ENCODE measurements at places on chromosomes 6 and 20.

- DNase-seq: no peak
These were observed 2.1 kb upstream of the TBXT start for GRCh38 chr6:166169549-166170421.

DNA sequence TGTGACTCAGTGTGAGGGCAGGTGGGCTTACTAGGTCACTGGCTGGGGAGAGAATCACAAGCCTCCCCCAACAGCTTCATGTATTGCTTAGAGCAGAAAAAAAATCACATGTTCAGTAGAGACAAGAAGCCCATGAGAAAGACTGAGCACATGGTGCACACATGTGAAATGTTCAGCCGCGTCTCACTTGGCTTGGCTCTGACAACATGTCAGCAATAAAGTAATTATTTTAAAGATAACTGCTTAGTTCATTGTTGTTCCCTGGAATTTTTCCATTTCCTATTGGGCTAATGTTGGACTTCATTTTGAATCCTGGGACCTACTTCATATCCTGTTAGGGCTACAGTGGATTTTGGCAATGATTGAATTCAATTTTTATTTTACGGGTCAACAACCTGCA, 222.6 kb downstream of the C6orf118 start:
- no peak for DNase-seq

DNA sequence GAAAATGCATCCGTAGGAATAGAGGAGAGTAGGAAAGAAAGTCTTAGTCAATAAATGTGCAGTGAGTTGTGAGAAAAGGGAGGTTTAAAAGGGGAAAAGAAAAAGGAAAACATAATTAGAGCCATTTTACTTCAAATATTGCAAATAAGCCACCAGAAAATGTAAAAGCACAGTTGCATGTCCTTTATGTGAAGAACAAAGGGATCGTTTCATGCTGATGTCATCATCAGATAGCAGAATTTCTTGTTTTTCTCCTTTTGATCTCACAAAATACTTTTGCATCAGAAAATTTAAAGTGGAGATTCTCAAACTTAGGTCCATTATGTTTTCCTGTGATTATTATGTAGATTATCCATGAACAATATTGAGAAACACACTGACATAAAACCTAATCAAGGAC, 166.7 kb downstream of the HAO1 start:
- no peak for DNase-seq

- no peak for DNase-seq
These were observed 29.1 kb downstream of the BCAS1 start for GRCh38 chr20:54041336-54041735.

DNA sequence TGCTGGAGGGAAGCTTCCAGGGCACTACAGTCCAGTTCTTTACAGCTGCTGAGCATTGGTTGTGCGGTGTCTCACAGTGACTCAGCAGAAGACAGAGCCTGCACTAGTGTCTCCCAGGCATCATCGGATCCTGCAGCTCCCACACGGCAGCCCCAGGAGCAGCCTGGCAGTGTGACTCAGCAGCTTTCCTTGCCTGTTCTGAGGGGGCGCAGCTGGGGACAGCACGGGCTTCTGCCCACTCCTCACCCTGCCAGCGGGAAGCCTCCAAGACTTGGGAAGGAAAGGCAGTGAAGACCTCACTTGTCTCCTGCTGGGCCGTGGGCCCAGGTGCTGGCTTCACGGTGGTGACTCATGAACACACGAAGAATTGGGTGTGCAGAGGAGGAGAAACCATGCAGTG, 165.4 kb downstream of the SYNDIG1 start:
- no peak for DNase-seq
